Activated CD4-positive, alpha-beta T cell treated with anti-CD3 and anti-CD28 coated beads for 36 hours (primary cell): ENCODE measurements at places on chromosomes 4 and X. TPM values are rescaled to one million over a fixed set of nuclear protein-coding genes. Genes with fewer than 3 reads are reported as not detected.
A peak's percentile ranks its signal among the peaks of the same experiment; 100 is the strongest.

GRCh38 chr4:26763648-26764047, 97.0 kb upstream of the STIM2 start:
- H3K27ac ChIP-seq: no peak overlapping the region
- peaks cover 3% of the 10 kb centered on the region for H3K4me1 ChIP-seq
- H3K27me3 ChIP-seq: no peaks in the 10 kb centered on the region
- DNase-seq: no peak
- H3K36me3 ChIP-seq: no peaks in the 10 kb centered on the region

- no peak overlapping the region for H3K4me3 ChIP-seq
- no peak for DNase-seq
- H3K27ac ChIP-seq: no peak overlapping the region
Measured at GRCh38 chrX:71131510-71131909, 13.1 kb downstream of the MED12 start.

DNA sequence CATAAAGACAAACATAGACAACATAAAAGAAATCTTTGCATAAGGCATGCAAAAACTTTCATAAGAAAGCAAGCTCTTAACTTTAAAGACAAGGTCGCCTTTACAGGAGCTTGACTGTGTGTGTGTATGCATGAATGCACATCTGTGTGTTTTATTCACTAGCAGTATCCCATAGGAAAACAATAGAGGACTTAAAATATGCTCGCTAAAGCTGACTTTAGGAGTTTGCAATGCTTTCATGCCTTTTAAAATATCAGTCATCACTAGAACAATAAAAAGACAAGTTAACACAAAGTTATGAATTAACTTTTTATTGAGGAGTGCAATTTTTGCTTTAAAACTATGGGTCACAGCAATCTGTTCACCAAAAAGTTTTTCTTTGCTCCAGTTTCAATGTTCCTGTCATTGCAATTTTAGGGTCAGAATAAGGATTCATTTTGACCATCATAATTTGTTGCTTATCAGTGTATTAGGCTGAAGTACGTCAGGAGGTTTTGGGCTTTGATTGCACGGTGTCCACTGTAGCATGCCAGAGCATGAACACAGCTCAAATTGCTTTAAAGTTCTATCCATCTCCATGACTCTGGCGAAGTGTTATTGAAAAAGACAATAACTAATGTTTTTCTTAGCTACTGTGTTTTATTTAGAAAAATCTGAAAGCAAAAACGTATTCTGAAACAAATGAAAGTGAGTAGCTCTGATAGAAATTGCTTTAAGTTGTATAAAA, 36.9 kb downstream of the ANXA10 start:
- no peak overlapping the region for H3K27ac ChIP-seq
- no peaks in the 10 kb centered on the region for H3K36me3 ChIP-seq
- H3K4me1 ChIP-seq: no peaks in the 10 kb centered on the region
- H3K4me3 ChIP-seq: no peak overlapping the region

SSX1 gene
- total RNA-seq: not detected

GRCh38 chrX:49106930-49107329, 16.6 kb downstream of the GPKOW start:
- H3K27me3 ChIP-seq: no peaks in the 10 kb centered on the region
- peaks cover under 1% of the 10 kb centered on the region for H3K4me1 ChIP-seq

GRCh38 chr4:117835566-117835965, 198.7 kb upstream of the NDST3 start:
- no peak overlapping the region for H3K4me3 ChIP-seq
- DNase-seq: no peak
- no peaks in the 10 kb centered on the region for H3K36me3 ChIP-seq
- no peaks in the 10 kb centered on the region for H3K4me1 ChIP-seq
- H3K27me3 ChIP-seq: no peaks in the 10 kb centered on the region
- no peak overlapping the region for H3K27ac ChIP-seq

DNA sequence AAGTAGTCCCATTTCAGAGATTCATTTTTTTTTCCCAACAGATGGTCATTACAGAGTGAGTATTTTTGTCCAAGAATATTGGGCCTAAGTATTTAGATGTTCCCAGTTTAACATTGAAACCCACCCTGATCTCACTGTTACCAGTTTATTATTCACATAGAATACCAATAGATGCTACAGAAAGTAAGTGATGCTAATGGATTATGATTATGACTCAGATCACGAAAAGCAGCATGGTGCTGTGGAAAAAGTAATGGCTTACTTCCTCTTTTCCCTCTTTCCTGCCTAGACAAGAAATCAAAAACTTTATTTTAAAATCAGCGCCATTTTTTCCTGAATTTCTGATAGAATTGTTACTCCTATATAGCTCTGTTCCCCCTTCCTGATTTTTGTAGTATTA, 51.9 kb downstream of the GSPT2 start:
- H3K36me3 ChIP-seq: no peaks in the 10 kb centered on the region
- no peak overlapping the region for H3K27ac ChIP-seq
- no peaks in the 10 kb centered on the region for H3K4me1 ChIP-seq
- H3K4me3 ChIP-seq: no peak overlapping the region

DNA sequence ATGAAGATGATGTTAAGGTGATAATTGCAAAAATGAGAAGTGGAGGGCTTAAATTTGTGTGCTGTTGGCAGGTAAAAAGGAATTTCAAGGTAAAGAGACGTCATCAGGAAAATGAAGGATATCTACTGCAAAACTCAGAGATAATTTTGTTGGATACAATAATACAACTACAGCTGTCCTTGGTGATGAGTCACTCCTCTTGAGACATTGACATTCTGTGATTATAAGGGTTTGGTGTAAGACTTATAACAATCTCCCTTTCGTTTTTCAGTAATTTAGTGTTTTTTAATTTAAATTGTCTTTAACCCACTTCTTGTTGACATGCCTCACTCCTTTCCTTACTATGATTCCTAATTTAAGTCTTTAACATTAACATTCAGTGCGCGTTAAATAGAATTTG, 1074.1 kb upstream of the SLIT2 start:
- no peak overlapping the region for H3K4me3 ChIP-seq
- no peaks in the 10 kb centered on the region for H3K27me3 ChIP-seq
- no peaks in the 10 kb centered on the region for H3K4me1 ChIP-seq
- no peak overlapping the region for H3K27ac ChIP-seq
- no peak for DNase-seq

DNA sequence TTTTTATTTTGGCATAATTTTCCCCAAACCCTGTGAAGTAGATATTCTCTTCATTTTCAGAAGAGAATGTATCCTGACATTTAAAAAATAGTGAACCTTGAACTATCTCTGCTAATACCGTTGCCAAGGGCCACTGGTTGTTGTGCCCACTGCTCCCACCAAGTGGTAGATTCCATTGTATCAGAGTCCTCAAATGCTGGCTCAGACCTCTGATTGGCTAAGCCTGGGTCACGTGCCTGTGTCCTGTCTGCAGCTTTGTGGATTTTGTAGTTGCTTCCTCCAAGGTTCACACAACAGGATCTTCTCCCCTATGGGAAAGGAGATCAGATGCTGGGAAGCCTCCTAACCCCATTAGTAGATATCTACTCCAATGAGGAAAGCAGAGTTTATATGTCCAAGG, 104.8 kb upstream of the CASK start:
- H3K36me3 ChIP-seq: peaks cover 4% of the 10 kb centered on the region
- H3K27me3 ChIP-seq: no peaks in the 10 kb centered on the region

- H3K4me3 ChIP-seq: no peak overlapping the region
- no peaks in the 10 kb centered on the region for H3K36me3 ChIP-seq
- H3K27ac ChIP-seq: no peak overlapping the region
- no peaks in the 10 kb centered on the region for H3K27me3 ChIP-seq
- no peaks in the 10 kb centered on the region for H3K4me1 ChIP-seq
Measured at GRCh38 chr4:40016007-40016406, 38.3 kb upstream of the PDS5A start.

GRCh38 chrX:149470955-149471354, 34.2 kb downstream of the IDS start:
- no peak overlapping the region for H3K4me3 ChIP-seq
- peak; percentile 83 for DNase-seq
- no peak overlapping the region for H3K27ac ChIP-seq

GPRIN3 gene
- total RNA-seq: 12.2 TPM
